NCI-H1694 treated with DMSO at 0.1 percent for 48 hours (cell line): ENCODE measurements at places on chromosomes 1 and 21.

DNA sequence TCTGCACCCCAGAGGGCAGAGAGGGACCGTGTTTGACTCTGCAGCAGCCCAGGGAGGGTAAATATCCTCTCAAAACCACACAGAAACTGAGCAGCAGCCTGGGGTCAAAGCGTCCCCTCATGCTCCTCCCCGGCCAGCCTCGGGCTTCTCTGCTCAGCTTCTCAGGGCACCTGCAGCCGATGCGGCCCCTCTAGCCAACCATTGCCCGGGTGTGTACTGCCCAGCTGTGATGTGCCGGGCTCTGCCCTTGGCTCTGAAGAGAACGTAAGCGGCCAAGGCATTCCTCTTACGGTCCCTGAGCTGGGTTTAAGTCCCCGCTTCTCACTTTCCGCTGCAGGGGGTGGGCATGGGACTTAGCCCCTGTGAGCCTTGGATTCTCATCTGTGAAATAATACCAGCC, 5.5 kb downstream of the FAM131C start:
- no peak for DNase-seq

- no peak for DNase-seq
These were observed 2.0 kb upstream of the NOS1AP start for GRCh38 chr1:162067466-162067865.

DNA sequence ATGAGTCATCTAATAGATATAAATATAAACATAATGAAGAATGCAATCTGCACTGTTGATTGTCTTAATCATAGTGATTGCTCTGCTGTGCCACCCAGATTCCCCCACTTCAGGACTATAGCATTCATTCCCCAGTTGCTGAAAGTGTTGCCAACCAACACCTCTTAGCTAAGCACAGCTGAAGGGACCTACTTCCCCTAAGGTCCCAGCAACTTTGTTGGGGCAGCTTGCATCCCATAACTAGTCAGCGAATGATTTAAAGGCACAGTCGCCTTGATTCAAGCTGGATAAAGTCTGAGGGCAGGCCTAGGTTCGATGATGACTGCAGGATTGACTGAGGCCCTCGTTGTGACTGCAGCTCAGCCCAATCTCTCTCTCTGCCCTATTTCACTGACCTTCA, 14.3 kb upstream of the RGS1 start:
- DNase-seq: no peak

GRCh38 chr21:32338209-32338921, 39.7 kb downstream of the MRAP start:
- DNase-seq: no peak

GRCh38 chr1:93358293-93358692, 12.6 kb downstream of the DR1 start:
- no peak for DNase-seq

- DNase-seq: no peak
These were observed 24.8 kb upstream of the MYOCOS start for GRCh38 chr1:171597203-171597602.

DNA sequence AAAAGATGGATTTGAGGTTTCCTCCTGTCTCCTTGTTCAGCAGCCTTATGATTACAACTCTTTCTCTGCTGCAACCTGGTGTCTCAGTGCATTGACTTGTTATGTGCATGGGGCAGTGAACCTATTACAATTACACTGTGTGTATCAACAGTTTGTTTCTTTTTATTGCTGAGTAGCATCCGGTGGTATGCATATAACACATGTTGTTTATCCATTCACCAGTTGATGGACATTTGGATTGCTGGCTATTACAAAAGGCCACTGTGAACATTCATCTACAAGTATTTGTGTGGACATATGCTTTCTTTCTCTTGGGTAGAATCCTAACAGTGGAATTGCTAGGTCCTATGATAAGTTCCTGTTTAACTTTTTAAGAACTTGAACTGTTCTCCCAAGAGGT, 65.9 kb downstream of the FMO4 start:
- DNase-seq: no peak

- no peak for DNase-seq
These were observed 30.2 kb downstream of the PLA2G4A start for GRCh38 chr1:186858923-186859322.

- DNase-seq: no peak
These were observed 120.8 kb upstream of the BMP8A start for GRCh38 chr1:39370602-39371001.

- peak; percentile 14 for DNase-seq
These were observed 27.4 kb downstream of the HIVEP3 start for GRCh38 chr1:41891199-41891896.

GRCh38 chr1:167548059-167548932, 5.3 kb downstream of the CREG1 start:
- DNase-seq: no peak

- no peak for DNase-seq
These were observed 8.0 kb upstream of the BCAR3 start for GRCh38 chr1:93689521-93690223.

GRCh38 chr1:15195420-15196052, 42.0 kb downstream of the TMEM51 start:
- no peak for DNase-seq

GRCh38 chr21:45405819-45406762, 1.1 kb downstream of the COL18A1 start:
- DNase-seq: no peak

DNA sequence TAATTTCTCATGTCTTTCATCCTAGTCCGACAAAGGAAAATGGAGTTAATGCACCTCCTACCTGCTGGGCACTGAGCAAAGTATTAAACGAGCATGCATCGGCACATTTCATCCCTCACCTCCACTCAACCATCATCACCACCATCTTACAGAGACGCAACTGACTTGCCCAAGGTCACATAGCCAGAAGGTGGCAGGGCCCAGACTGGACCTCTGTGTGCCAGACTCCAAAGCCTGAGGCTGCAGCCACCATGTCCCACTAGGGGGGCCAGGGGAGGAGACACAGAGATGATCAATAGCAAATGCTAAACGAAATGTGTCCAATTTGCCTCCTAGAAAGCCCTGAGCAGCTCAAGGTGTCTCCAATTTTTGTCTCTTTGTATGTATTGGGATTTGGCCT, 163.7 kb upstream of the EDN2 start:
- DNase-seq: no peak

- DNase-seq: no peak
These were observed 24.4 kb downstream of the MRPL39 start for GRCh38 chr21:25582888-25583287.

GRCh38 chr1:214844319-214844718, 238.2 kb upstream of the KCNK2 start:
- no peak for DNase-seq

GRCh38 chr1:183645531-183645930, 7.6 kb downstream of the APOBEC4 start:
- no peak for DNase-seq

- no peak for DNase-seq
These were observed 82.7 kb downstream of the NOS1AP start for GRCh38 chr1:162151900-162152829.

DNA sequence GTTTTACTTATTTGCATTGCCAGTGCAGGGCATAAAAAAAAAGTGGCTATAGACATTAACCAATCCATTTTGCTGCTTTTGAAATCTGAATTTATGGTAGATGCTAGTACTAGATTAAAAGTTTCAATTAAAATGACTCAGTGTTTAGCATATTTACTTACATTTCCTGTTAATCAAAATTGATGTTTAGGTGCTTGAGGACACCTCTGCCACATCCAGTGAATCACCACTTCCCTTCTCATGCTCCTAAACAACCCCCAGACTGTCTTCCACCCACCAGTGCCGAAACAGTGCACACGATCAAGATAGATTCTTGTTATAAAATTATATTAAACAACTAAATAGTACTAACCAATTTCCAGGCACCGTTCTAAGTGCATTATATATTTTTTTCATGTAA, 32.7 kb downstream of the HSD17B7 start:
- no peak for DNase-seq

GRCh38 chr1:40766017-40766416, 17.6 kb upstream of the KCNQ4 start:
- peak; percentile 47 for DNase-seq

DNA sequence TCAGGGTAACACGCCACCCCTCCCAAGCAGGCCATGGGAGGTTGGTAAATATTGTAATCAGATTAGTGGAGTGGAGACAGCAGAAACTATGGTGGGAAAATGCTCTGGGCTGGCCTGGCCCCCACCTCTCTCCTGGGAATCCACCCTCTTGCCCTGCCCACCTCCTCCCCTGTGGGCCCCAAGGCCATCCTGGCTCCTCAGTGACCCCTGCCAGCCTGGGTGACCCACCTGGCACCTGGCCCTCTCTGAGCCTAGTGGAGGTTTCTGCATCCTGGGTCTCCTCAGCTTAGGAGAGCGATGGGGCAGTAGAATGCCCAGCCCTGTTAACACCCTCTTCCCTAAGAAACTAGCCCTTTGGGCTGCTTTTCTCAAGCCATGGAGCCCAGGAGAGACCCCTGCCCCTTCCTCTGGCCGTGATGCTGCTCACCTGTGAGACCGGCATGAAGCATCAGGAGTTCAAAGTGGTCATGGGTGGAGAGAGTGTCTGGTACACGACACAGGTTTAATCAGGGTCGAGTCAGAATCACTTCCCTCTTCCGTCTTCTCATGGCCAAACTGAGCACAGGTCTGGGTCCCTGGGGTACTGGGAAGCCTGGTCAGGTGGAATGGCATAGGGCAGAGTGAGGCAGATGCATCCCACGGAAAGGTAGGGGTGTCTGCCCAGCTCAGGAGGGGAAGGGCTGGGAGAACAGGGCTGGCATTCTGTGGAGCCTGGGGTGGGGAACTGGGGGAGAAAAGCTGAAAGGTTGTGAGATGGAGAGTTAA, 10.7 kb upstream of the DMBX1 start:
- no peak for DNase-seq

DNA sequence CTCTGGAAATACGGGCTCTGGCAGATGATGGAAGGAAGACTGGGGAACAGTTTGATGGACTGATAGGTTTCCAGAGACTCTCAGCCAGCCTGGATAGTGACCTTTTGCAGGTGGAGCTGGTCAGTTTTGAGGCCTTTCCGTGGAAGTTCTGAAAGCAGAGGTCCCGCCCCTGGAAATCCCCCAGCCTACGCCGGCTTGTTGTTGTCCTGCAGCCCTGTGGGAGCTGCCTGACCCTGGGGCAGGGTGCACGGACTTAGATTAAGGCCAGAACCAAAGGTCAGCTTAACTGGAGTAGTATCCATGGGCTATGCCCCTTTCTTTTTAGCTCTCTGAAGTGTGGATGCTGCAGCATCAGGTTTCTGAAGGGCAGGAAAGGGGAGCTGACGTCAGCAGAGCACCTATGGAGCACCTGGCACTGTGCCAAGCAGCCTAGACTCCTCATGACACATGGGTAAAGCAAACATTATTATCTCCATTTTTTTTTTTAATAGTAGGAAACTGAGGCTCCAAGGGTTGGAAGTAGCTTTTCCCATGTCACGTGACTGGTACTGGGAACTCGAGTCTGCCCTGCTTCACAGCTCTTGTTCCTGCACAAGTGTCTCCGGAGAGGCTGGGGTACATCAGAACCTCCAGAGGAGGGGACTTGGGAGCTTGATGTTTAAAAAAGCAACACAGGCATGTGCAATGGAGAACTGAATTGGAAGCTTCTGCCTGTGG, 38.5 kb downstream of the IER5 start:
- peak; percentile 23 for DNase-seq

GRCh38 chr1:107132195-107132594, 8.6 kb upstream of the NTNG1 start:
- no peak for DNase-seq

- no peak for DNase-seq
These were observed at the start of gene NBL1 for GRCh38 chr1:19643602-19644394. Gene NBL1, plus strand, starts transcription at chr1:19644311. Its CDS starts 10,720 bp downstream, at chr1:19655031.

GRCh38 chr1:24175033-24175755, 11.9 kb downstream of the IFNLR1 start:
- no peak for DNase-seq

DNA sequence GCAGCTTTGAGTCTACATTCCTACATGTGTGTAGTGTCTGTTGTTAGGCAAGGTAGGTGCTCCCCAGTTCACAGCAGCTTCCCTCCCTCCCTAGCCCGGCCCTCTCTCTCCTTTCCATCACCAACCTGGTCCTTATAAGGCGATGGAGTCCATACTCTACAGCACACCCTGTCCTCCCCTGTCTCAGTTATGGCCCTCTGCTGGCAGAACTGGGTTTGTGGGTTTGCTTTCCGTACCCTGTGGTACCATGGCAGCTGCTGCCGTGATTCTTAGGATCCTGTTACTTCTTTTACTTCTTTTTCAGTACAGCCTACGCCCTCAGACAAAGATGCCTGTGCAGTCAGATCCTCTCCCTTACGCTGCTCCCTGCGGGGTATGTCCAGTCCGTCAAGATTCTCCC, 31.7 kb downstream of the AK5 start:
- no peak for DNase-seq

DNA sequence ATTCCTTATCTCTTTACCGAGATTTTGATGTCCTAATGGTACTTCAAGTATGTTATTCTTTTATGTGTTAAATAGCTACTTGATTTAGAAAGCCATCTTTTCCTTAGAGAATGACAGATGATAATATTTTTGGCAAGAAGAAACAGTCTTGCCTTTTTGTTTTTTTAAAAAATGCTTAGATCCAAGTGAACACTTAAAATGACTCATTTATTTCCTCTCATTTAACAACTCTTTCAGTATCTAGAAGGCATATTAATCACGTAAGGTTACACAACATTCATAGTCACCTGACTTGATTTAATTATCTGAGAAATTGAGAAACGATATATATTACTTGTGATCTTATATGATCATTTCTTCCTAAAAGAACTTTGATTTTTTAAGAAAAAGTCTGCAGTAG, 52.4 kb downstream of the SUCO start:
- DNase-seq: no peak

GRCh38 chr21:41418393-41418792, 7.6 kb upstream of the MX1 start:
- no peak for DNase-seq

DNA sequence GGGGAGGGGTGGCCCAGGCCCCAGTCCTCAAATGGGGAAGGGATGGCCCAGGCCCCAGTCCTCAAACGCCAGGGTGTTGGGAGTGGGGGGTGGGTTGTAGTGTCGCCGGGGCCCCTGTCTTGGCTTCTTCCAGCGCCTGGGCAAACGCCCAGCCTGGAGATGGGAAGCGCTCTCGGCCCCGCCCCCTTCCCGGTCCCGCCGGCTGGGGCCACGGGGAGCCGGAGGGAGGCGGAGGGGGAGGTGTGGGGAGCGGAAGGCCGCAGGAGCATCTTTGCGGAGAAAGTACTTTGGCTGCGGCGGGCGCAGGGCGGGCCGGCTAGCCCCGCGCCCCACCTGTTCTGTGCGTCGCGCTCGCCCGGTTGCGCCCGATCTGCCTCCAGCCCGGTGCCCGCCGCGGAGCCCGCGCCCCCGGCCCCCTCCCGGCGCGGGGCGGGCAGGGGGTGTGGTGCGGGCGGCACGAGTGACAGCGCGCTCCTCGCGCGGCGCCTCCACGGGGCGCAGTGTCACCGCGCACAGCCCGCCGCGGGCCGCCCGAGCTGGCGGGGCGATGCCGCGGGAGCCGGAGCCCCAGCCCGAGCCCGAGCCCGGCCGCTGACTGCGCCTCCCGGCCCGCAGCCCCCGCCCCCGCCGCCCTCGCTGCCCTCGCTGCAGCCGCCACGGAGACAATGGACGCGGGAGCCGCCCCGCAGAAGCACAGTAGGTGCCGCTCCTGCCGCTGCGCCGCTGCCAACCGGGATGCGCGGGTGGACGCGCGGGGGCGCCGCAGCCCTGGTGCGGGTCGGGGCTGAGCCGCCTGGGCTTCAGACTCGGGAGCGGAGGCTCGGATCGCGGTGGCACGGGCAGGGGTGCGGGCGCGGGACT, 31.1 kb upstream of the PEX10 start:
- no peak for DNase-seq
